ENCODE measurements at places on chromosomes 11 and 22. TPM values are rescaled to one million over a fixed set of nuclear protein-coding genes. Genes with fewer than 3 reads are reported as not detected.
A peak's percentile ranks its signal among the peaks of the same experiment; 100 is the strongest.

DNA sequence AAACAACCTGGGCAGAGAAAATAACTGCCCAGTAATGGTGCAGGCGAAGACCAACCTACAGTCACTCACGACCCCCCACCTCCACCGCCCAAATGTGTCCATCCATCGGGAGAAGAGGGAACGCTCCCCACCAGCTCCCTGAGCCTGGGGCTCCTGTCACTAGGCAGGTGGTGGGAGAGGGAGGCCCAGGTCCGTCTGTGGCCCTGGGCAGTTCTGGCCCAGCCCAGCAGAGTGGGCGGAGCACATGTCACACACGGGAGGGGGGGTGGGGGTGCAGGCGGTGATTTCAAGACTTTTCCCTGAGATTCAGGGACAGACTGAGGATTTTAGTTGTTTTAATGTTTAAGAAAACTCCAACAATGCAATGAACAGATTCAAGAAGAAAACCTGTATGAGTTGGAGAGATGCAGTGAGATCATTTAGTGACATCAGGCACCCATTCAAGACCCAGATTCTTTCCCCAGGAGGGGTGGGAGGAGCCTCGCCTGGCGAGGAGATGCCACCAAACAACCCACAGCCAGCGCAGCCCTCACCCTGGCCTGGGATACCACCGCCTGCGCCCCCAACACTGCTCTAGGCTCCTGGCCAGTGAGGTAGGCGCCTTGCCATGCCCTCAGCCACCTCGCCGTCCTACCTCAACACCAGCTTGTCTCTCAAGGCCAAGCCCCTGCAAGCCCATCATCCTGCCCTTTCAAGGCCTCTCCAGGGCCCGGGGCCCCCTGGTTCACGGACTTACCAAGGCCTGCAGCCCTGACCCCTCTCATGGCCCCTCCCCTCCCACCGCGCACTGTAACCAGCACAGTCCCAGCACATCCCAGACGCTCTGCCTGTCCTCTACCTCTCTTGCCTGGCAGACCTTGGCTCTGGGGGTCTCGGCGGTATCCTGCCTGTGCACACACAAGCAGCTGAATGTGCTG is 36.8 kb downstream of the TBX1 start:
- no peak for DNase-seq

The HEPN1 gene
- not detected for total RNA-seq

- no peak for DNase-seq
Observed at GRCh38 chr11:127066401-127067090, 66.0 kb upstream of the KIRREL3 start.

GRCh38 chr11:75814363-75814676 is 690 bp upstream of the UVRAG start:
- DNase-seq: no peak

GRCh38 chr11:76077575-76078150 is 128.6 kb downstream of the WNT11 start:
- DNase-seq: no peak

The CXCR5 gene
- total RNA-seq: not detected

The C1QTNF6 gene
- 2.7 TPM for total RNA-seq

The BIK gene
- 0.46 TPM for total RNA-seq

DNA sequence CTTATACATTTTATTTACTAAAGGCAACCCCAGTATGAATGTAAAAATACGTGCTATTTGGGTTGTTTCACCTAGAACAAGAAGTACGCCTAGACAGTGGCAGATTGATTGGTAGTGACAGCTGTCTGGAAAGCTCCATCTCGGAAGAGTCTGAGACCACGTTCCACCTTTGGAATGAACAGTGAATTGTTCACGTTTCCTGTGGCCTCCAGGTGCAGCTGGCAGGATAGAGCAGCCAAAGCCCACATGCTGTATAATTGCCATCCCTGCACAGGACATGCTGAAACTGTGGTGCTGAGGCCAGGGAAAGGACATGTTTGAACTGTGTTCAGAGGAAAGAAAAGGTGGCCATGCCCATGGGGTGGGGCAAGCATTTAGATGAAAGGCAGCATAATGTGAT is 218.7 kb upstream of the MTNR1B start:
- DNase-seq: no peak

DNA sequence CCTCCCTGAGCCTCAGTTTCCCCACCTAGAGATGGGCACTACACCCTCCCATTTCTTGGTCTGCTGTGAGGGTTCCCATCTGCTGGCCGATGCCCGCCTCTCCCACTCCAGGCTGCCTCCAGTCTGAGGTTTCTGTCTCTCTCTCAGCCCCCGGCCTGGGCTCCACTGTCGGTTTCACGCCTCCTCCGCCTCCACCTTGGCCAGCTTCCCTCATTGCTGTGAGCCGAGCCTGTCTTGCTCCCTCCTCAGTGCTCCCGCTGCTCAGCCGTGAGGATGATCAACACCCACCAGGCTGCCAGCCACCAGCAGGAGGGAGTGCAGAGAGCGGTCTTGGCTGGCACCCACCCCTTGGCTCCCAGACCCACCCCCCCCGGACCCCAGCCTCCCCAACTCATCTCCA is 61.0 kb downstream of the CYTH4 start:
- no peak for DNase-seq

GRCh38 chr22:36839356-36840073 is 21.3 kb upstream of the NCF4 start:
- DNase-seq: no peak

DNA sequence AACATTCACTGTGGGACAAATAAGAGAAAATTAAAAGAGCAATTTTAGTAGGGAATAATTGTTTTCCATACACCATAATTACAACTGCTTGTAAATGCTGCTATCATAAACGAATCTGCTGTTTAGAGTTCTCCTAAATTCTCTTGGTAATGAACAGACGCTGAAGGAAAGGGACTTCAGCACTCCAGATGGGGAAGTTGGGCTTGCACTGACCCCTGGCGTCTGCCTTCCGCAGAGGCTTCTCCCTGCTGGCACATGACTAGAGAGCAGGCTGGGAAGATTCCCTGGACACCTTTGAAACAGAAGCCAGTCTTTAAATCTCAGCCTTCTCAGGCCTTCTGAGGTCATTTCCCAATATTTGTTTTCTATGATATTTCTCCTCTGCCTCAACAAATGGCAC is 84.1 kb downstream of the NXPE2 start:
- no peak for DNase-seq

GRCh38 chr11:67422891-67423290 is 5.4 kb upstream of the RPS6KB2 start:
- no peak for DNase-seq

GRCh38 chr11:117950301-117950700 is 21.1 kb upstream of the TMPRSS13 start:
- no peak for DNase-seq

GRCh38 chr11:86795949-86796348 is 4.4 kb upstream of the PRSS23 start:
- no peak for DNase-seq

The KRTAP5-10 gene
- not detected for total RNA-seq

GRCh38 chr22:22948651-22949571 is 61.3 kb downstream of the IGLL5 start:
- DNase-seq: no peak

- DNase-seq: no peak
Observed at GRCh38 chr11:111518668-111519067, 4.1 kb downstream of the HOATZ start.

DNA sequence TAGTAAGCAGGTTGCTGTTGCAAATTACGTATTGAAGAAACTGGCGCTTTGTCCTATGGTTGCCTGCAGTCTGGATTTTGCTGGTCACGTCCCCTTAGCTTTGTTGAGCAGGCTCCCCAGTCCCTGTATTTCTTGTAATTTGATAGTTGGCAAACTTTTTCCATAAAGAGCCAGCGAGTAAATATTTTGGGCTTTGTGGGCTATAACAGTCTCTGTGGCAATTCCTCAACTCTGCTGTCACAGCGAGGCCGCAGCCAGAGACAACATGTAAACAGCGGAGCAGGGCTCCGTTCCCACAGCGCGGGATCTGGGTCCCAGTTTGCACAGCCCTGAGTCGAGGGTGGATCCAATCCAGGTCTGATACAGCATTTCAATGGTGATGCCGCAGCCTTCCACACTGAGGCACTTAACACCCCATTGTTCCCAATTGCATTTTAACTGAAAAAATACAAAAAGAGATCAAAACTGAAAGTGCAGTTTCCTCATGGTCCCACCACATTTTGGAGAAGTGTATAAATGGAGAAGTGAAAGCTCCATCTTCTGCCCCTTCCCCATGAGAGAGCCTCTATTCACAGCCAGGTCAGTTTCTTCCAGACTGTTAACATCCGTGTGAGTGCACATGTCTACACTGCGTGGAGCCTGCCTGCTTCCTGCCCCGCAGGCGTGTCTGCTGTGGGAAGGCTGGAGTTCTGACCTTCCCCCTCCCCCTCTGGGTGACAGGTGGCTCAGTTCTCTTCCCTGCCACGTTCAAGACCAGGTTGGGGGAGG is 89.1 kb downstream of the RPS6KA4 start:
- DNase-seq: no peak

DNA sequence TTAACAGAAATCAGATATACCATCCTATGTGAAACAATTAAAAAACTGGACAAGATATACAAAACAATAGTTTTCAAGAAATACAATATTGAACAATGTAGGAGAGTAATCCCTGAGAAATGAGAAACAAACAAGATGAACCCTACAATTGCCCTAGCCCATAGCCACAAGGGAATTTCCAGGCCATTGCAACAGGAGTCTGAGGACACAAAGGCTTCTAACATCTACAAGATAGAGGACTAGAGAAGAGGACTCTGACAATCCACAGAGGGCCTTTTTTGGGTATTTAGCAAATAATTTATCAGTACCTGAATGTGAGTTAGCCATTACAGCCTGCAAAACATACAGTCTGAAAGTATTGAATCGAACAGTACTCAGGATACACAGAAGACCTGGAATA is 251.7 kb downstream of the GRM5 start:
- DNase-seq: no peak

- DNase-seq: peak; percentile 32
Observed at GRCh38 chr11:3109921-3110706, 52.9 kb upstream of the CARS1 start.

- DNase-seq: no peak
Observed at GRCh38 chr11:95688501-95689222, 100.9 kb downstream of the FAM76B start.

GRCh38 chr11:27596388-27596787 is 89.8 kb upstream of the LIN7C start:
- no peak for DNase-seq

DNA sequence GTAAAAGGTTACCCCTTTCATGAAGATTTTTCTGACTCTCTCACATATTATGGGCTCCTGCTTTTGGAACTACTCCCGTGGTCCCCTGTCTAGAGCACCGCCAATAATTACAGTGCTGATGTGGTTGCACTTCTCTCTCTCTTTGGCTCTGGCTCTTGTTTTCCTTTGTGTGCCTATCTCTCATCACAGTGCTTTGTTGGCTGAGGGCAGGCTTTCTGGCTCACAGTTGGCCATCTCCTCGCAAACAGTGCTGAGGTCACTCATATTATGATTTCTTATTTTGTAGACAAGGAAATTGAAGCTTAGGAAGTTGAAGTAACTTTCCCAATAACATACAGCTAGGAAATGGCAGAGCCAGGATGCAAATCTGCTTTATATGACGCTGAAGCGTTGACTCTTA is 192.5 kb downstream of the DDX10 start:
- DNase-seq: no peak

DNA sequence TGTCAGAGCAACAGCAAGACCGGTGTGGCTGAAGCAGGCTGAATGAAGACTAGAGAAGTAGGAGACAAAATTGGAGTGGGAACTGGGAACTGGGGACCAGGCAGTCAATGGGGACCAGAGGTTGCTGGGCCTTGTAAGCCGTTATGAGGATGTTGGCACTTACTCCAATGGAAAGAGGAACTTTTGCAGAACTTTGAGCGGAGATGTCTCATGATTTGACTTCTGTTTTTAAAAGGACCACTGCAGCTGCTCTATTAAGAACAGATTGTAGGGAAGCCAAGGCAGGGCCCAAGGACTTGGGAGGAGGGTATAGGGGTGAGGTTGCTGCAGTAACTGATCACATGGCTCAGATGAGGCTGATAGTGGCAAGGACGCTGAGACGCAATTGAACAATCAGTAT is 34.2 kb downstream of the IL18 start:
- no peak for DNase-seq

The DNAJB7 gene
- total RNA-seq: not detected

DNA sequence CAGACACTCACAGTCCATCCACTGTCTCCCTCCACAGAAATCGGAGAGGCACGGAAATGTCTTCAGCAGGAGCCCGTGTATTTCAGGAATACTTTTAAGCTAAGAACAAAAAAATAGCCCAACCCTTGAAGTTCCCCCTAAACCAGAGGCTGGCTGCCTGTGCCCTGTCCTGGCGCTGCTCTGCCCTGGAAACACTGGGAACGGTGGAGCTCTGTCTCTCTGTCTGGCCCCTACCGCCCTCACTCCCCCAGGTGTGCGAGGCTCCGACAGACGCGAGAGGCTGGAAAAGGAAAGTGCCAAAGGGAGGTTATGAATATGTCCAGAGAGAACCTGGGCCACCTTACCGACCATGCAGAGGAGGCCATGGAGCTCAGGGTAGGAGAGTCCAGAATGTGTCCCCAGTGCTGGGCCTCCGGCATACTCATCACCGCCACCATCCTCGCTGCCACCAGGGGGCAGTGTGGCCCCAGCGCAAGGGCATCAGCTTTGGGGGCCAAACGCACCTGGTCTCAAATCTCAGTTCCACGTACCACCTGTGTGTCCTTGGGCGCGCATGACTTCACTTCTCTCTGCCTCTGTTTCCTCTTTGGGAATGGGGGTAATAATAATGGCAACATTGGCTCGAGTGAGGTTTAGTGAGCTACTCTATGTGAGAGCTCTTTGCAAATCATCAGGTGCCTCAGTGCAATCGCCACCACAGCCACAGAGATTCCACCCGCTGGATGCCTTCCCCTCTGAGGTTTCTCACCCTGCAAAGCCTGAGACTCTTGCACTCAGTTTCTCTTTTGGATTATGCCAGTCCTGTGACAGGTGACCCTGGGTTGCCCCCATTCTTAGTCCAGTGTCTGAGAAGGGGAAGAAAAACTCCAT is 10.4 kb upstream of the SLCO2B1 start:
- DNase-seq: peak; percentile 33

GRCh38 chr11:69262918-69263735 is 30.8 kb upstream of the MYEOV start:
- DNase-seq: no peak

DNA sequence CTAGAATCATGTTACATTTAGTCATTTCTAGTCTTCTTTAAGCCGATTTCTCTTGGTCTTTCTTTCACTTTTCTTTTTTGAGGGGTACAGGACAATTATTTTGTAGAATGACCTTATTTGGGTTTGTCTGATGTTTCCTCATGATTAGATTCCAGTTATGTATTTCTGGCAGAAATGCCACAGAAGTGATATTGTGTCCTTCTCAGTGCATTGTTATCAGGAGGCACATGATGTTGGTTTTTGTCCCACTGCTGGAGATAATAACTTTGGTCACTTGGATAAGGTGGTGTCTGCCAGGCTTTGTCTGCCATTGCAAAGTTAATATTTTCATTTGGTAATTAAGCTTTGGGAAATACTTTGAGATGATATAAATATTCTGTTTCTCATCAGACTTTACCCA is 100.3 kb downstream of the RRM1 start:
- no peak for DNase-seq

The CSNK2A3 gene
- 1.3 TPM for total RNA-seq

DNA sequence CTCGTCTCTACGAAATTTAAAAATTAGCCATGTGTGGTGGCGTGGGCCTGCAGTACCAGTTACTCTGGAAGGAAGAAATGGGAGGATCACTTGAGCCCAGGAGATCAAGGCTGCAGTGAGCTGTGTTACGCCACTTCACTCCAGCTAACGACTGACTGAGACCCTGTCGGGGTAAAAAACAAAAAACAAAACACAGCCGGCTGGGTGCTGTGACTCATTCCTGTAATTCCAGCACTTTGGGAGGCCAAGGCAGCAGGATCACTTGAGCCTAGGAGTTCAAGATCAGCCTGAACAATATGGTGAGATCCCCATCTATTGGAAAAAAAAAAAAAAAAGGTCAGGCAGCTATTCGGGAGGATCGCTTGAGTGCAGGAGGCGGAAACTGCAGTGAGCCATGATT is 2.4 kb downstream of the PAFAH1B2 start:
- no peak for DNase-seq
